ENCODE measurements at places on chromosomes 6 and 20.

- no peak for DNase-seq
Observed at GRCh38 chr6:126419901-126420300, 80.0 kb downstream of the CENPW start.

DNA sequence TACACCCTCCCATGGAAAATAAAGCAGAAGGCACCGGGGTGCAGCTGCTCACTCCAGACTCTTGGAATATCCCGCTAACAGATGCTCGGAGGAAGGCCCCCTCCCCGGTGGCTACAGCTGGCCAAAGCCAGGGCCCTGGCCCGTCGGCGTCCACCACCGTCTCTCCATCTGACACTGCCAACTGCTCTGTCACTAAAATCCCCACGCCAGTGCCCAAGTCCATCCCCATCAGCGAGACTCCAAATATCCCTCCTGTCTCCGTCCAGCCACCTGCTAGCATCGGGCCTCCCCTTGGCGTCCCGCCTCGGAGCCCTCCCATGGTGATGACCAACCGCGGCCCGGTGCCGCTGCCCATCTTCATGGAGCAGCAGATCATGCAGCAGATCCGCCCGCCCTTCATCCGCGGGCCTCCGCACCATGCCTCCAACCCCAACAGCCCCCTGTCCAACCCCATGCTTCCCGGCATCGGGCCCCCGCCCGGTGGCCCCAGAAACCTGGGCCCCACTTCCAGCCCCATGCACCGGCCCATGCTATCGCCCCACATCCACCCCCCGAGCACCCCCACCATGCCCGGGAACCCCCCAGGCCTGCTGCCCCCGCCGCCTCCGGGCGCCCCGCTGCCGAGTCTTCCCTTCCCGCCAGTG lies 143.9 kb downstream of the SOBP start:
- DNase-seq = no peak

DNA sequence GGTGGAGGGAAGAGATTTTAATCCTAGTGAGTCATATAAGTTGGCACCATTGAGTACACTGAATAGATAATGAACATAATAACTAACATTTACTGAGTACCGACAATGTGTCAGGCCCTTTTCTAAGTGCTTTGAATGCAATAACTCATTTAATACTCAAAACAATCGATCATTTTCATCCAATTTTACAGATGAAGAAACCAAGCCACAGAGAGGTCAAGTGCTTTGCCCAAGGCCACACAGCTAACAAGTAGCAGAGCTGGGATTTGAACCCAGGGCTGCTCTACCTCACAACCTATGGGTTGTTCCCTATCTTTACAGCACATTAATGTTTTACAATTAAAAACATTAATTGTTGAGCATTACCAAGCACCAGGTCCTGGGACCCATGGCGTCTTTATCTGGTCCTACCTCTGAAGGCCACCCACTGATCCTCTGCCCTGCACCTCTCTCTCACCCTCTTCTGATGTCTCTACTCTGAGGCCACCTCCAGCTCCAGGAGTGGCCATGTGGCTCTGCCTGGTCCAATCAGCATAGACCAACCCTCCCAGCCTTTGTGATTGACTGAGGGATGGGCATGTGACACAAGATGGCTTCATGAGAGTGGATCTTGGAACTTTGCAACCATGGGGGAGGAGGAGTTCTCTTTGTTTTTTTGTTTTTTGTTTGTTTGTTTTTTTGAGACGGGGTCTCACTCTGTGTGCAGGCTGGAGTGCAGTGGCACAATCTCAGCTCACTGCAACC lies 83.9 kb downstream of the KCNB1 start:
- no peak for DNase-seq

GRCh38 chr6:91240878-91241603 lies 654.2 kb upstream of the MAP3K7 start:
- no peak for DNase-seq

GRCh38 chr20:61370841-61371303 lies 118.8 kb downstream of the CDH4 start:
- DNase-seq = no peak

DNA sequence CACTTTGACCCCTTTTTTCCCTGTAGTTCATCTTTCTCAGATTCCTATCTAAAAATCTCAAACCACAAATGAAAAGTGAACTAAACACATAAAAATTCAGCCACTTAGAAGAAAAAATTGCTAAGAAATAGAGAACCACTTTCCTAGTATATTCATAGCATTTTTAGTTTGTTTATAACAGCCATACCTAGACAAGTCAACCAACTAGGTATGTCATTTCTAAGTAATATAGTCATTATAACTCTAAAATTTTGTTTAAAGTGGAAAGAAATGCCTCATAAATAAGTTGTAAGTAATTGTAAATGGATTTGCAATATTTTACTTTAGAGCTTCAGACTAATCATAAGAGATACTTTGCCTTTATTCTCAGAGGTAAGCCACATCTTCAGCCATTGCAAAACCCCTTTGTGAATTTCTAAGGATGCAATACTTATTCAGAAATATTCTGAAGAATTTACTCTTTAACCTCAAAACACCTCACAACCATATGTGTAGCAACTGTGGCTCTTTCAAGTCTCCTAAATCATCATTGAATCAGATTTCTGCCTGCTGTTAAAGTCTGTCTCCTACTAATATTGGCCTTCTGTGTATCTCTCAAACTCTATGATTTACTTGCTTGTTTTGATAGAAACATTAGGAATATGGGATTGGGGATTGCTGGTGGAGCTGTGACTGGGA lies 6.9 kb upstream of the SUMO4 start:
- DNase-seq = no peak

- DNase-seq = peak; percentile 51
Observed at GRCh38 chr6:72748759-72749158, 126.9 kb downstream of the KCNQ5 start.

DNA sequence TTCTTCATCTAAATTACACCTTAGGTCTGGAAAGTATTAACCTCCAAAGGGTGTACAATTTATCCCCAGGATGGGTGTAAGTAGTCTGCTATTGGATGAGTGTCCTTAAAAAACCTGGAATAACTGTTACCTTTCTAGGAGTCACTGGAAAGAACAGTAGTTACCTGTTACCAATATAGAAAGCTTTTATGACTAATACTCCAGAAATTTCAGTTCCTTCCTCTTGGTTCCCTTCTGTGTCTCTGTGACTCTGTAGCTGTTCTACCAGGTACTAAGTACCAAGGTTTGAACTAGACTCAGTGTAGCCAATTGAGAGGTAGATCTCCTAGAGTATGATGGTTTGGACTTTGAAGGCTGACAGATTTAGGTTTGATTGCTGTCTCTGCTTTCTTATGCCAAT lies 47.0 kb upstream of the TBX18 start:
- no peak for DNase-seq

- no peak for DNase-seq
Observed at GRCh38 chr6:157847846-157848245, 24.8 kb downstream of the SNX9 start.

GRCh38 chr6:147559006-147559405 lies 50.5 kb downstream of the SAMD5 start:
- no peak for DNase-seq
